NB4 (cell line): ENCODE measurements at places on chromosomes 3 and 15.

- no peak for DNase-seq
These were observed 15.7 kb upstream of the ETV5 start for GRCh38 chr3:186124592-186124991.

- peak; percentile 90 for DNase-seq
These were observed 21.8 kb upstream of the SLC25A38 start for GRCh38 chr3:39361252-39361927.

DNA sequence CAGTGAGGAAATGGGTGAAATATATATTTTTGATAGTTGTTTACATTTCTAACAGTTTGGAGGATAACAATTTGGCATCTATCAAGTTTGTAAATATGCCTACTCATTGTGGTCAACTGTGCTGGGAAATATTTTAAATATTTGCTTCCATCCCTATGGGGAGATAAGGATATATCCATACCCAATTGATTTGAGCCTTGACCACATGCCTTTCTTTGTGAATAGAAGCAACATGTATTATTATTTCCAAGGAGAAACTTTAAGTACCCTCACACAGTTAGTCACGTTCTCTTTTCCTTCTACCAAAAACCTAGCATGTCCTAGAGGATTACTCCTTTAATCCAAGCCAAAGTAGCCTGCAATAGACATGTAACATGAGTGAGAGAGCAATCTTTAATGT, 245.4 kb upstream of the CBLB start:
- DNase-seq: no peak

DNA sequence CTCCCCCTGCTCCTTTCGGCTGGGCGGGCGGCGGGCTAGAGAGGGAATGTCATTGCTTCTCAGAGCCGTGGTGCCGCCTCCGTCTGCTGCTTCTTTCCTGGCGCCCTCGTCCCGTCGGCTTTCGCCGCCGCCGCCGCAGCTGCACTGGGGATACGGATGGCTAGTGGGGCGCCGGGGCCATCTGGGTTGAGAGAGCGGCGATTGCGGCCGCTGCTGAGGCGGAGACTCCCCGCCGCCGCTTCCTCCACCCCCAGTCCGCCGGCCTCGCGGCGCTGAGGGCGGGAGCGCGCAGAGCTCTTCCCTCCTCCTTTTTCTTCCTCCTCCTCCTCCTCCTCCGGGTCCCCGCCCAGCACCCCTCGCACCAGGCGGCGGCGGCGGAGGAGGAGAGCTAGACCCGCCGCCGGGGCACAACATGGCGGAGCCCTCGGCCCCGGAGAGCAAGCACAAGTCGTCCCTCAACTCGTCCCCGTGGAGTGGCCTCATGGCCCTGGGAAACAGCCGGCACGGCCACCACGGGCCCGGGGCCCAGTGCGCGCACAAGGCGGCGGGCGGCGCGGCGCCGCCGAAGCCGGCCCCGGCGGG, at the start of gene STT3B:
Gene STT3B (plus strand): TSS at position 339 of the 582 bp plus-strand sequence. CDS start 74 bp downstream, at position 413.
- peak; percentile 90 for DNase-seq

- peak; percentile 96 for DNase-seq
These were observed 19.0 kb upstream of the MCF2L2 start for GRCh38 chr3:183447206-183448001.

DNA sequence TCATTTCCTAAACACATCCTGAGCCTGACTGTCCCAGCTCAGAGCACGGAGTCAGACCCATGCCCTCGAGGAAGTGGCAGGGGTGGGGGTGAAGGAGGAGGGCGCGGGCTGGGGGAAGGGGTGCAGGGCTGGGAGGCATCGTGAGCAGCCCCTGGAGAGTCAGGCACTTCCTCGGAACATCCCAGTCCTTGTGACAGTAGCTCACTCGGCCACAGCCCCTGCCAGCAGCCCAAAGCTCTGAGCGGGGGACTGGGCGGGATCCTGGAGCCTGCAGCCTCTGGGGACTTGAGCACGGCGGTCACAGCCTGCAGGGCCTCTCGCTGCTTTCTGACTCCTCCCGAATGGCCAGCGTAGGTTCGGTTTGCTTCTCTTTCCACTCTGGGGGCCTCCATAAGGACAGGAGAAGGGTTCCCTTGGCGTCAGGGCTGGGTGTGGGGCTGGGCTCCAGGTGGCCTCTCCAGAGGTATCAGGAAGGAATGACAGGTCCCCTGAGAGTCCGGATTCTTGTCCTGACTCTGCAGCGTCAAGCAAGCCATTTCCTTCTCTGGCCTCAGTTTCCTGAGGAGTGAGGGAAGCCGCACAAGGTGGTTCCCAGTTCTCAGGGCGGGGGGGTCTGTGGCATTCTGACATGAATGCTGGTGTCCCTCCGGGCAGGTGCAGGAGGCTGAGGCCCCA, 20.9 kb downstream of the PSTPIP1 start:
- peak; percentile 92 for DNase-seq

GRCh38 chr3:132038198-132038825, 3.5 kb upstream of the CPNE4 start:
- peak; percentile 21 for DNase-seq

GRCh38 chr3:187678726-187679268, 8.6 kb upstream of the SST start:
- peak; percentile 44 for DNase-seq

DNA sequence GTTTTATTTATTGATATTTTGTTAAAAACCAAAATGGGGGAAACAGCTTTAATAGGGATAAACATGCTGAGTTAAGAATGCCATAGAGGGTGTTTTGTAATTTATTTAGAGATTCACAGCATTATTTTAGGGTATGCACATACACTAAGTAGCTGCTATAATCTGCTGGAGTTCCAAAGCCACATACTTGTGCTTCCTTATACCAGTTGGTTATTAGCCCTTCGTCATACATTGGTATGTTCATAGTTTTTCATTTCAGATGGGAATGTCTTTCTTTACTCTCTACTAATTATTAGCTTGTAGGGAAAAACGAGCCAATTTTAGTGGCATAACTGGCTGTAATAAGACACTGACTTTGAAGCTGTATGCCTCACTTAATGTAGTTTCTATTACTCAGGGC, 74.9 kb downstream of the PFN2 start:
- DNase-seq: no peak

DNA sequence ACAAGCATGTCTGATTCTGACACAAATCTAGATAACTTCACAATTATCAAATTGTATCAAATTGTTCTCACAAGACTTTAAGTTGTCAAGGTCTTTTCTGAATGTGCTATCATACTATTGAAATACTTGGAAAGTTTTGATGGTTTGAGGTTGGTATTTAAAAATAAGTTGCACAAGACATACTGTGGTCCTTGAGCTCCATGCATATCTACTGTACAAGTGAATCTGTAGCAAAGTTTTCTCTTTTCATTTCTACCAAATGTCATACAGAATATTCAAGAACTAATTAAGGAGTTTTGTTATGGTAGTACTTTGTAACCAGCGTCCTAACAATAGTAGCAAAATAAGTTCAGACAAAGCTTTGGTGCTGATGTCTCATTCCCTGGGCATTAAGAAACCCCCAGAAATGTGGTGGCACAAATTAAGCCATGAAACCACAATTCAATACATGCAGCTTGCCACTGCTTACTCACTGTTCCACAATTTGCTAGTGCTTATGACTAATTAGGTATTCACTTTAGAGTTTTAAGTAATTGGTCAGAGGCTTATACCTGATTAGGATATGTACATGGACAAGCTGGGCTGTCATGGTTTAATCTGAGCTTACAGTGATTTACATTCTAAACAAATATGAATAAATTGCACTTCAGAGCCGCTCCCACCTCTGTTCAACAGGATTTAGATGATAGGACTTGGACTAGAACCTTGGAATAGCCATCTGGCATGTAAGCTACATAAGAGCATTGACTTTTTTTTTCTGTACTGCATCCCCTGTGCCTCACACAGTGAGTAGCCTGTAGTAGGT, 8.8 kb downstream of the TBC1D23 start:
- DNase-seq: peak; percentile 75
